Foreskin keratinocyte (primary cell): ENCODE measurements at places on chromosomes 3 and 15. TPM values are rescaled to one million over a fixed set of nuclear protein-coding genes. Genes with fewer than 3 reads are reported as not detected.
A peak's percentile ranks its signal among the peaks of the same experiment; 100 is the strongest.

The SERPINI2 gene
- not detected in 2 replicates for total RNA-seq

DNA sequence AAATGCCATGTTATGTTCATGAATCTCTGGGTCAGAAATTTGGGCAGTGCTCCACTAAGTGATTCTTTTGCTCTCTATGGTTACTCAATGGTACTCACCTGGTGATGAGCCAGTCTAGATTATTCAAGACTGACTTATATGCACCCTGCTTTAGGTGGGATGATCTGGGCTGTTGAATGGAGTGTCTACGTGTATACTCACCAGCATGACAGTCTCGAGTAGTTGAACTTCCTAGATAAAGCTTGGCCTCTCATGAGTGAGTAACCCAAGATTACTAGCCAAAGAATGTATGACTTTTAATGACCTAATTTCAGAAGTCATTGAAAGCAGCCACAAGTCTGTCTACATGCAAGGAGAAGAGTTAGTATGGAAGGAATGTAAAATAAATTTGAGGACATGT, 77.5 kb upstream of the CADM2 start:
- peak; percentile 74 for DNase-seq

DNA sequence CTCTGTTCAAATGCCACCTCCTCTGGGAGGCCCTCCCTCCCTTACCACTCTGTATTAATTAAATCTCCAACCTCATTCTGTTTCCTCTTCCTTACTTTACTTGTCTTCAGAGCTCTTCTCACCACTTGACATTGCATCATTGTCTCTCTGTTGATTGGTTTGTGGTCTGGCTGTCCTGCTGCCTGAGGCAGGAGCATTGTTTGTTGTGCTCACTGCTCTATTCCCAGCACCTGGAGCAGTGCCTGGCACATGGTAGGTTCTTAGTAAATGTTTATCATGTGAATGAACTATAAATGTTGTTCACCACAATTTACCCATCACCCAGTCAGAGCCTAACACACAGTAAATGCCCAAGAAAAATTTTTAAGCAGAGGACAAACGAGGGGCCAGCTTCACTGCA, 6.7 kb upstream of the BFSP2 start:
- DNase-seq, result peak; percentile 19

The TTLL13 gene
- 0.07 TPM in 1 of 2 replicates, not detected in the other for total RNA-seq

DNA sequence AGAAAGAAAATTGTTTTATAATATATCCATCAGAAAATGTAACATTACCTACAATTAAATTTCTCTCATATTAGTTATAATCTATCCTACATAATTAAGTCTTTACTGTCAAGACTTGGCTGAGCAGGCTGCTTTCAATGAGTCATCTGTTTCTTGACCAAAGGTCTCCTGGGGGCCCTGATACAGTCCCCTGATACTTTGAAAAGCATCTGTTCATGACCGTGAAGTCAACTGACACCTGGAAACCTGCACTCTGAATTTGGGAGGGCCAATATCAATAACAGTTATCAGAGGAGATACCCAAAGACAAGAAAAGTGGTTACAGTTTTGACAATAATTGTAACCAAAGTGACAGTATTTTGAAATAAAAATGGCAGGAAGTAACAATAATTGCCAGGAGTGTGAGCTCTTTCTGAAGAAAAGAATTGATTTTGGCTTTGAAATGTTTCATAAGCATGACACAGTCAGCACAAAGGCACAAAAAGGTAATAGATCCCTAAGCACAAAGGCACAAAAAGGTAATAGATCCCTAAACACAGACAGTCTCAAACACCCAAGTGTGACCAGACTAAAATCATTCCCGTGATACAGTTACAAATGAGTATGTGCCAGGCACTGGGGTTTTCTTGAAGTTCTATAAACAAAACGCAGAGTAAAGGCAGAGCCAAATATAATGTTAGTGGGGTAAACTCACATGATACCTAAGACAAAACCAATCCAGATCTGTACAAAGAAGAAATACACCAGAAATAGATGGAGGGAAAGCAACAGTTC, 260.7 kb downstream of the PLOD2 start:
- no peak for DNase-seq

- no peak for DNase-seq
These were observed 481 bp downstream of the MASP1 start for GRCh38 chr3:187291001-187291511.

The GLDN gene
- total RNA-seq, result not detected in 2 replicates

DNA sequence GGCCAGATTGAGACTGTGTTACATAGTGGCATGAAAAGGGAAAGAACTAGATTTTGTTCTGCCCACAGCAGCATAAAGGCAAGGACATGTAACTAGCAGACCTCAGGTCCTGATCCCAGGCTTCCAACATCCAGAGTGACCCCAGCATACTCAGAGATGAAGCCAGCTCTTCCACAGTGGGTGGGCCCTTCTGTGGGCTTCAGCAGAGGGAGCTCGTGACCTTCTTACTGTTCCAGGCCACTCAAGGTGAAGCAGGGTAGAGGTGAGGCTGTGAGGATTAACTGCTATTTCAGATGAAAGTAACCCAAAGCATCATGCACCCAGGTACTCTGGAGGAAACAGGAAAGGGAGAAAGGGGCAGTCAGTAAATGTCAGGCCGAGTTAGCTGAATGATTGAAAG, 905 bp upstream of the SLC24A1 start:
- no peak for DNase-seq

DNA sequence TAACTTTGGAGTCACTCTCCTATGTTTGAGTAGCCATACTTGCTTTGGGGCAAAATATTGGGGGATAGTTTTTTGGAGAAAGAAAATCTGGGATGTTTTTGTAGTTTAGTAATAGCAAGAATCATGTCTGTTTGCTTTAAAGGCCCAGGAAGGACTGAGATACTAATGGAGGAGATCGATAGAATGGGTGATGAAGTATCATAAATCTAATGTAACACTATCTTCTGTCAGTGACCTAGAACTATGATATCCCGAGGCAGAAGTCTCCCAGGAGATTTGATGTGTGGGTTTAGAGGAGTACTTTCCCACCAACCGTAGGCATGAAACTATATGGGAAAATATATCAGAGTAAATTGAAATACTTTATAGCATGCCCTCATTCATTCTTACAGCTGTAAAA, 21.0 kb upstream of the NFKBIZ start:
- DNase-seq, result no peak

GRCh38 chr3:148044151-148044550, 635.0 kb downstream of the ZIC1 start:
- no peak for DNase-seq

DNA sequence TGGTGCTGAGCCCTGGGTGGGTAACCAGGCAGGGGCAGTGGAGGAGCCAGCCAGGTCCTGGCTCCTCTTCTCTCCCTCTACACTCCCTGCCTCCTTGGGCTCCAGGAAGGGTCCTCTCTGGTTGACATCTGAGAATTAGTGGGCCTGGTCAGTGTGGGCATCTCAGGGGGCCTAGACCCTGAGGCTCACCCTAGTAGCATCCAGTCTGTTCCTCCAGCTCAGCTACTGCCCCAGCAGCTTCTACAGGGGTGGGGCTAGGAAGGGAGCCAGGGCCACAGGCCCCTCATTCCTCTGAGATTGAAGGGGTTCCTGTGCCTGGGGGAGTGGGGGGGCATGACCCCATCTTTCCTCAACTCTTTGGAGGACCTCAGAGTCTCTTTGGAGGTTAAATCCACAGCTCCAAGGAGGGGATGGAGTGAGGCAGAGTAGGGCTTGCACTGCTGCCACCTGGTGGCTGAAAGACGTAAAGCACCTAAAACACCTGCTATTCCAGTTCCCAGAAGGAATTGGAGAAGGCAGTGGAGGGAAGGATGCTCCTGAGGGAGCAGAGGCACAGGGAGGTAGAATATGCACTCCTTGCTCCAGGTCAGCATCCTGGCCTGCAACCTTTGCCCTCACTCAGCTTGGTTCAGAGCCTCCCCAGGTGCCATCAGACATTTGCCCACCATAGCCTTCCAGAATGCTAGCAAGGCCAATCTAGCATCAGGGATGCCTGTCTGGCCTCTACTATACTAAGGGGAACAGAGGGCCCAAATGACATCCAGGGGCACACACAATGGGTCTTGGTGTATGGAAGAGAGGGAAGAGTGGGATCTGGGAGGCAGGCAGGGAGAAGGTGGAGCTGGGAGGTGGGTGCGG, 25.1 kb downstream of the C3orf18 start:
- DNase-seq, result peak; percentile 42

The FEZF2 gene
- not detected in 2 replicates for total RNA-seq

The CLDN1 gene
- 1.9 and 5.4 TPM in 2 replicates for total RNA-seq

GRCh38 chr3:71087143-71088018, 496.1 kb downstream of the FOXP1 start:
- DNase-seq, result no peak

GRCh38 chr3:195154111-195154791, 116.7 kb downstream of the XXYLT1 start:
- DNase-seq, result no peak

GRCh38 chr3:69376731-69377130, 9.2 kb downstream of the FRMD4B start:
- DNase-seq, result no peak

GRCh38 chr3:51063053-51063452, 322.0 kb upstream of the MANF start:
- no peak for DNase-seq

The SLC28A2 gene
- not detected in 2 replicates for total RNA-seq

GRCh38 chr3:5431146-5431545, 243.6 kb downstream of the EDEM1 start:
- no peak for DNase-seq

- DNase-seq, result no peak
These were observed 52.9 kb upstream of the ROBO2 start for GRCh38 chr3:76986876-76987474.

DNA sequence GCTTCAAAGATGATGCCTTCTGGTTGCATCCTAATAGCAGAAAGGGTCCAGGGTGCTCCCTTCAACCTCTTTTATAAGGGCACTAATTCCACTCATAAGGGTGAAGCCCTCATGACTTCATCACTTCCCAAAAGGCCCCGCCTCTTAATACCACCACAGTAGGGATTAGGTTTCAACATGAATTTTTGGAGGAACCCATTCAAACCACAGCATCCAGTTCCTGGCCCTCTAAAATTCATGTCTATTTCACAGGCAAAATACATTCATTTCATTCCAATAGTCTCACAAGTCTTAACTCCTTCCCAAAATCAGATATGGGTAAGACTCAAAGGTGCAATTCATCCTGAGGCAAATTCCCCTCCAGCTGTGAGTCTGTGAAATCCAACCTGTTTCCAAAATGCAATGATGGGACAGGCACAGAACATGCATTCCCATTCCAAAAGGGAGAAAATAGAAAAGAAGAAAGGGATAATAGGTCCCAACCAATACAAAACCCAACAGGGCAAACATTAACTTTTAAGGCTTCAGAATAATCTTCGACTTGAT, 124.0 kb downstream of the ATP1B3 start:
- peak; percentile 21 for DNase-seq

- no peak for DNase-seq
These were observed 2.2 kb upstream of the ZMAT3 start for GRCh38 chr3:179073816-179074215.

DNA sequence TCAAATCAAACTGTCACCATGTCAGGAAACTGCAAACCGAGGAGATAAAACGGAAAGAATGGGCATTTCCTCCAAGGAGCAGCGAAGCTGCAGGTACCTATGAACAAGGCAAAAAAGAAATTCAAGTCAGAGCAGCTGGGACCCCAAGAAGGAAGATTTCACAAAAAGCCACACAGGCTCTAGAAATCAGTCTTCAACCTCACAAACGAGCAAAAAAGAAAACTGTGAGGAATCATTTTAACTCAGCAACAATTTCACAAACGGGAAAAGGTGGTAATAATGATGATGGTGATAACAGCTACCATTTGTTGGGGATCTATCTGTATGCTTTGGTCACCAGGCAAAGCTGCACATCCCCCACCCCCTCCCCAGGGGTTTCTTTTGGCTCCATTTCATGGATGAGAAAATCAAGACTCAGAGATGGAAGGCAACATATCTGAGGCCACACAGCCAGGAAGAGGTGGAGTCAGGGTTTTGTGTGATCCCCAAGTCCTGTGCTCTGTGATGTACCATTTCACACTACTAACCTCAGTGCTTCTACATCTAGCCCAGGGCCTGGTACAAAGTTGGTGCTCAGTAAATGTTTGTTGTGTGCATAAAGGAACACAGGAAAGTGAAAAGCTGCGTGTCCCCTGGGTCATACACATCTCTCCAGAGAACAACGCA, 109.9 kb downstream of the IQSEC1 start:
- no peak for DNase-seq

The PLA1A gene
- total RNA-seq, result not detected in 2 replicates

DNA sequence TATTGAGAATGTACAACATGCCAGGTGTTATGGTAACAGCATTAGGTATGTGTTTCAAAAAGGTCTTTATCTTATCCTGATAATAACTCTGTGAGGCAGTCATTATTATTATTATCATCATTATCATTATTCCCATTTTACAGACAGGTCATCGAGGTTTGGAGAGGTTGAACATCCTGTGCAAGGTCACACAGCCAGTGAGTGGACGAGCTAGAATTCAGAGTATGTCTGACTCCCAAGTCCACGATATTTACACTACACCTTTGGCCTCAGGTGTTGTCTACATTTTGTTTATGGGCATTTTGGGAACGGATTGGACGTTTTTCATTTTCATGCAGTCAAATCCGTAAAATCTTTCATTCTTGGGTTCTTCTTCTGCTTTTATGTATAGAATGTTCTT, 24.0 kb downstream of the GLDN start:
- no peak for DNase-seq

The CD200R1 gene
- total RNA-seq, result 0.04 TPM in 1 of 2 replicates, not detected in the other

DNA sequence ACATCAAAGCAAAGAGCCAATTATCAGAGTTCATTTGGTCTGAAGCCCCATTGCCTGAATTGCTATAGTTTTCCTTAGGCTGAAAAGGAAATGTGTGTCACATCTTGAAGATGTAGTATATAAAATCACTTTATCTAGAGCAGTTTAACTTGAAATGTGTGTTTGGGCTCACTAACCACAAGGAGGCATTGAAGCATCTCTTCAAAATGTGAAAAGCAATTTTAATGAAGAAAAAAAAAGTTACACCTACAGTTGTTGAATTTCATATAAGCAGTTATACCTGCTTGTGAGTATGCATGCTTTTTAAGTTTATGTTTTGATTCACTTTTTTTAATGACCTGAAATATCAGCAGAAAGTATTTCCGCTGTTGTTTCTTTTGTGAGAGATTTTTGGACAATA, 129.3 kb downstream of the IQCH start:
- DNase-seq, result no peak

- no peak for DNase-seq
These were observed 69.4 kb downstream of the BFSP2 start for GRCh38 chr3:133469140-133469731.

DNA sequence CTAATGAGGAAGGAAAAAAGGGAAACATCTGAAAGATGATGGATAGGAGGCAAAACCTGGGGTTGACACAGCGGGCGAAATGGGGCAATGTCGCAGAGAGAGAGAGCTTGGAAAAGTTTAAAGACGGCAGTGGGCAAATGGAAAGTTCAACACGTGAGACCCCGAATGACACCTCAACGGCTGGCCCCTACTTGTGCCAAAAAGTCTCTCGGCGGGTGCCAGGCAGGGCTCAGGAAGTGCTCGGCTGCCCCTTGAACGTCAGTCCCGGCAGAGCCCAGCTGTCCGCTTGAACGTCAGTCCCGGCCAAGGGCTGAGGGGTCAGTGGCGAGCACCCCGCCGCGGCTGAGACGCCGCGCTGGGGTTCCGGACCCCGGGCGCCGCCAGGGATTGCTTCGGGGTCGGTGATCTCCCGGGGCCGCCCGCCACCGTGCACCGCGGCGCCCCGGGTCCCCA, 658 bp downstream of the EOGT start:
- DNase-seq, result no peak
